Mesendoderm (in vitro differentiated cells): ENCODE measurements at places on chromosomes 1 and 21.

- DNase-seq = no peak
Measured at GRCh38 chr21:29309703-29310102, 11.0 kb downstream of the BACH1 start.

DNA sequence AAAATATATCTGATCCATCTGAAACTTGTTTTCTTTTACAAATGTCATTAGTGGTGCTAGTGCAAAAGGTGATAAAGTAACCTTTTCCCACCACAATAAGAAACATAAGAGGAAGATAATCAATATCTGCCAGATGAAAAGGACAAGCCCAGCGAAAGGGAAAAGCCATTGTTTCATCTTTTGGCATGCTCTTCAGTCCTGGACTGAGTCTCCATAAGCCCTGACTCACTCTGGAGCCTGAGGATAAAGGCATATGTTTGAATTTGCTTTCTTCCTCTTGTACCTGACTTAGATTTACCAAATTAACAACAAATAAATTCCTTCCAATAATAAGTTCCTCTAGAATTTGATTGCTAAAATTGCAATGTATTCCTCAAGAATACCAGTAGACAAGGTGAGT, 13.6 kb downstream of the DNAJC11 start:
- DNase-seq = no peak

DNA sequence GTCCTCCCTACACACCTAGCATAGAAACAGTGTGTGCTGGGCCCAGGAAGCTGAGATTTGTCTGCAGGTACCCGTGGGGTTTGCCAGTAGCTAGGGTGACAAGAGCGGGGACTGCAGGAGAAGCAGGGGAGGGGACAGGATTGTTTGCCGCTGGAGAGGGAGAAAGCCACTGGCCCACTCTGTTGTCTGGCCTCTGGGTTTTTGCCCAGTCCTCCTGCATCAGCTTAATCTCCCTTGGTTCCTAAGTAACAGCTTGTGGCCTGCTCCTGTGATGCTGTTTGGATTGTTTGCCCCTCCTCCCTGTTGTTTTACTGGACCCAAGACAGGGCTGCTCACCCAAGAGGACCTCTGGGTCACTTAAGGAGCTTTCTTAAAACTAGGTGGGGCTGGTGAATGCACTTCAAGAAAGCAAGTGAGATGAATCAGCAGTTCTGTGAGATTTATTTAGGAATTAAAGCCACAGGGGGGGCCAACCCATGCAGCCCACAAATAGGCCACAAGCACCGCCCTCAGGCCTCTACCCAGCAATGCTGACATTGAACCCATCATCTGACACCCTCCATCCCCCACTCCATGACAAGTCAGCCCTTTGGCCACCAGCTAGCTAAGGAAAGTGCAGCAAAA, 142.8 kb downstream of the ZZZ3 start:
- DNase-seq = peak; percentile 23

DNA sequence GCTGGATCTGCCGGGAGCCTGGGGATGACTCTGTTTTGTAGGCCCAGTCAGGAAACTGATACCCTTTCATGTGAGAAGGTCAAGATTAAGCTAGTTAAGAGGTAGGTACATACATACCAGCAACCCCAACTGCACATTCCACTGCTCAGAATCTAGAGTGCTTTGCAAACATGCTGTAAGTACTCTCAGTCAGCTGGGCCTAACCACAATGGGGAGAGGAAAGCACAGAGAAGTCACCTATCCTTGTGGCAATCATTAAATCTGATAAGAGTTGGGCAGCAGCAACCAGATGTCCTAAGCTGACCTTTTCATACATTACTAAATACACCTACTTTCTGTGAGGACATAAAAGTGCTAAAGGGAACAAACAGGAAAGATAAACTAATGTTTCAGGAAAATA, 2.5 kb downstream of the ETV3 start:
- no peak for DNase-seq

DNA sequence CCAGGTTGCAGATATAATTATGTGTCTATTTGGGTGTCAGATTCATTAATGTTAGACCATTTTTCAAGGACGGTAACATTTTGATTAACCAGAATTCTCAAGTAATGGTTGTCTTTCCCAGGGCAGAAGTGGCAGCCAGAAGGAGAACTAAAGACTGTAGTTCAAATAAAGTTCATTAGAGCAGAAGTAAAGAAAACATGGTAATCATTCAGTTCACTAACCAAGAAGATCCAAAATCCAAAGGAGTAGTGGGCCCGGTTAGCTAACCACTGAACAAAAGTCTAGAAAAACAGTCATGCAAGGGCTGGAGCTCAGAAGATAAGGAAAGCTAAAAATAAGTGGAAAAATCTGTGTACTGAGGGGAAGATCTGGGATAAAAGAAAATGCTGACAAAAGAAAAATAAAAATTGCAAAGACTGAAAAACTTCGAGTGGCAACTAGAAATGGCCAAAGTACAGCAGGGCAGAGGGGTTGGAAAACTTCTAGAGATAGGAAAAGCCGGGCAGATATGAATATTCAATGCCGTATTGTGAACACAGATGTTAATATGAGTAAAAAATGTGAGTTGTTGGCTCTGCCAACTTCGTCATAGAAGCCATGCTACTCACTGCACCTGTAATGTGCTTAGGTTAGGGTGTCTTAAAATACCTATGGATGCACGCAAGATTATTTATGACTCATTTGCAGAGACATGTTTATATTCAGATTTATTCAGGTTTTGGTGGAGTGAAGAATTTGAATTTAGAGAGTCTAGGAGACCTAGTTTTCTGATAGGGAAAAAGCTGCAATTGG, 925.9 kb downstream of the LTN1 start:
- no peak for DNase-seq

DNA sequence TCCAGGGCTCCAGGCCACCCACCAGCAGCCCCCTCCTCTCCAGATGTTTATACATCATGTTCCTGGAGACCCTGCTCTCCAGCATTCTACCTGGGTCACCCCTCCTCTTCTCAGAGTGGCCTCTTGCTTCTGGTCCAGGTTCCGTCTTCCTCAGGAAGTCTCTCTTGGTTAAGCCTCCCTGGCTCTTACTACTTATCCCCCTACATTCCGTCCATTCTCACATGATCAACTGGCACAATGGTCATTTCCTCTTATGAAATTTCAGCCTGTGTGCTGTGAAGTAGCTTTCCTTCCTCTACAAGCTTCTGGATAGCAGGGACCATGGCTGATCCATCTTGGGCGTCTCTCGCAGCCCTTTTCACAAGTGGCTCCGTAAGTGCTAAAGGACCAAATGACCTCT, 33.9 kb upstream of the ATP2B4 start:
- DNase-seq = peak; percentile 61

GRCh38 chr1:169090900-169091311, 15.6 kb upstream of the ATP1B1 start:
- DNase-seq = no peak

GRCh38 chr1:51073456-51073855, 28.6 kb upstream of the C1orf185 start:
- no peak for DNase-seq
